Midbrain (tissue), 1 donor: ENCODE measurements at places on chromosomes 4 and X.

DNA sequence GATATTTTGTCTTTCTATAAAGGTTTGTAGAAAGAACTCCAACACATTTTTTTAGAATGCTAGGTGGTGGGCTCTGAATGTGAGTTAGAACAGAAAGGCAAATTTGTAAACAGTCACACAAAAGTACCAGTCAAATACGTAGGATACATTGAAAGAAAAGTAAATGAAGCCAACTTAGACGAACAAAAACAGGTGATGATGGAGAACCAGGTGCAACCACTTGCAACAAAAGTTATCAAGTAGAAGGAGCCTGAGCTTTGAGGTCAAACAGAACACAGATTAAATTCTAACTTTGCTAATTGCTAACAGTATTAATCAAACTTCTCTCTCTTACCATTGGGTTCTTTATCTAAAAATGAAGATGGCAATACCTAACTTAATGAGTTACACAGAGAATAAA, 62.7 kb upstream of the DAPP1 start:
- DNase-seq: no peak

GRCh38 chr4:45323453-45324058, 597.2 kb upstream of the GNPDA2 start:
- DNase-seq: no peak

DNA sequence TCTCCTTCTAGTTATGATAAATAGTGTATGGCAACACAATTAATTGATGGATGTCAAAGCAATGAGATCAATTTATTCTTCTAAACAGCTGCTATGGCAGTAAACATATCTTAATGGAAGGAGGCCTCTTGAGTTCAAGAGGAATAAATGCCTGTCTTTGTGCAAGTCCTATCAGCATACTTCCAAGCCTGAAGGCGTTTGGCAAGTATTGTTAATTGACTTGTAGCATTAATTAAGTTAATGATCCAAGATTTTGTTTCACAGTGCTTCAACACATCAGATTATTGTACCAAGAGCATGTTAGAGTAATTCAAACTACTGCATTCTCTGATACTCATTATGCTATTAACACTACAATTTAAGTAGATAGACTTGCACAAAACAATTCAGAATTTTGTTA, 144.8 kb downstream of the FAT4 start:
- DNase-seq: no peak

- no peak for DNase-seq
Observed at GRCh38 chr4:152997771-152998487, 61.8 kb downstream of the FHDC1 start.
